ENCODE measurements at places on chromosomes 5 and 9.

GRCh38 chr5:100950985-100951384, 47.9 kb upstream of the ST8SIA4 start:
- no peak for DNase-seq

- no peak for DNase-seq
Observed at GRCh38 chr5:136055612-136056309, 27.0 kb downstream of the TGFBI start.

DNA sequence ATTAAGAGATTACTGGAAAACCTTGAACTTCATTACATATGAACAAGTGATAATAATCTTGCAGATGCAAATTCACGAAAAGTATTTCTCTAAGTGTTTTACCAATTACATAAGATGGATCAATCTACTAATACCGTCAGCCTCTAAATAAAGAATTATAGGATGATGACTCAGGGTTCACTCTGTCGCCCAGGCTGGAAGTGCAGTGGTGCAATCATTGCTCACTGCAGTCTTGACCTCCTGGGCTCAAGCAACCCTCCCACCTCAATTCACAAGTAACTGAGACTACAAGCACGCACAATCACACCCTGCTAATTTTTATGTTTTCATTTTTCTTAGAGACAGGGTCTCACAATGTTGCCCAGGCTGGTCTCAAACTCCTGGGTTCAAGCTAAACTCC, 56.1 kb downstream of the CHD1 start:
- no peak for DNase-seq

GRCh38 chr5:149378241-149378820, 761 bp downstream of the IL17B start:
- no peak for DNase-seq

- no peak for DNase-seq
Observed at GRCh38 chr9:109926421-109926869, 146.4 kb downstream of the PALM2AKAP2 start.

GRCh38 chr5:5857396-5857795, 434.9 kb downstream of the ICE1 start:
- DNase-seq = no peak

GRCh38 chr9:84340535-84340934, at the start of gene SLC28A3:
SLC28A3 (minus strand) TSS chr9:84340758; CDS start chr9:84340633, 125 bp downstream.
- DNase-seq = no peak

- DNase-seq = peak; percentile 51
Observed at GRCh38 chr5:100667161-100667630, 132.0 kb downstream of the FAM174A start.

GRCh38 chr9:76643399-76644117, 120.7 kb upstream of the PCA3 start:
- no peak for DNase-seq

DNA sequence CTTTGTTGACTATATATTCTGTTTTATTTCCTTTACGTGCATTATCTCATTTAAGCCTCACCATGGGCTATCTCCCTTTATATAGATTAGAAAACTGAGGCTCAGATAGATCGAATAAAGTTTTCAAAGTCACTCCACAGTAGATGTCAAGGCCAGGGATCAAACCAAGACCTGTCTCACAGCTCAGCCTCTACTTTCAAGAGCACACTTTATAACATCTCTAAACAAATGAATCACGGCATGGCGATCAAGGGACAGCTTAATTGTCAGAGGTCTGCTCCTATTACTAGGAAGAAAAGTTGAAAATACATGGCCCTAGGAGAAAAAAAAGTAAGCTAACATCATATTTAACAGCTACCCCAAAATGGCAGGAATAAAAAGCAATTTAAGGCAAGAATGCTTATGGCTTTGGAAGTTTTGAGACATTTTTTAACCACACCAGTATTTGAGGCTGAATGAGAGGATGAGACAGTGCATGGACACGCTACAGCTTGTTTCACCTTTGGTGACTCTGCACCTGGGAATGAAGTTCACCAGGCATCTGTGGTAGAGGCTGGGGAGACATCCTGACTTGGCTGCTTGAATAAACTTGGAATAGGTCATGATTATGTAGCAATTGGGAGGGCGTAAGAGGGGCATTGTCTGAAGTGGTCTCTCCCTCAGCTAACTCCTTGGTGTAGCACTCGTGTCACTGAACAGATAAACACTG, 486.8 kb upstream of the WWC1 start:
- no peak for DNase-seq

- no peak for DNase-seq
Observed at GRCh38 chr9:129777769-129778130, 24.9 kb upstream of the PTGES start.

DNA sequence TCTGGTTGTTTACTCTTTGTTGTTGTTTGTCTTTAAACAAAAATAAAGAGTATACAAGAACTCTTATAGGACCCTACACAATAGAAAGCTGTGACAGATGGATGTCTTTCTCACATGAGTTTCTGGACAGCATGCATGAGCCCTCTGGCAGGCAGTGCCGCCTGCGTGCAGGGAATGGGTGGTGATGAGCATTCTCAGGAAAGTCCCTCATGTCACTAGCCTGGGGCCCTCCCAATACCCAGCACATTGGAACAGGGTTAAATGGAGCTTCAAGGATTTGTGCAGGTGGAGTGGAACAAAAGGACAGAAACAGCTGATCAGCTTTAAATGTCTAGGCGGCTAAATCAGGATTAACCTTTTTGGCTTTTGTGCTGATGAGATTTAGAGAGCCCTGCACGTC, 181.0 kb upstream of the CD180 start:
- DNase-seq = no peak

Data from CD4-positive, alpha-beta T cell treated with Interleukin-12 subunit alpha and Interleukin-12 subunit beta, for 1 hour (primary cell).